Mesothelial cell of epicardium (in vitro differentiated cells): ENCODE measurements at places on chromosomes 4 and X.

DNA sequence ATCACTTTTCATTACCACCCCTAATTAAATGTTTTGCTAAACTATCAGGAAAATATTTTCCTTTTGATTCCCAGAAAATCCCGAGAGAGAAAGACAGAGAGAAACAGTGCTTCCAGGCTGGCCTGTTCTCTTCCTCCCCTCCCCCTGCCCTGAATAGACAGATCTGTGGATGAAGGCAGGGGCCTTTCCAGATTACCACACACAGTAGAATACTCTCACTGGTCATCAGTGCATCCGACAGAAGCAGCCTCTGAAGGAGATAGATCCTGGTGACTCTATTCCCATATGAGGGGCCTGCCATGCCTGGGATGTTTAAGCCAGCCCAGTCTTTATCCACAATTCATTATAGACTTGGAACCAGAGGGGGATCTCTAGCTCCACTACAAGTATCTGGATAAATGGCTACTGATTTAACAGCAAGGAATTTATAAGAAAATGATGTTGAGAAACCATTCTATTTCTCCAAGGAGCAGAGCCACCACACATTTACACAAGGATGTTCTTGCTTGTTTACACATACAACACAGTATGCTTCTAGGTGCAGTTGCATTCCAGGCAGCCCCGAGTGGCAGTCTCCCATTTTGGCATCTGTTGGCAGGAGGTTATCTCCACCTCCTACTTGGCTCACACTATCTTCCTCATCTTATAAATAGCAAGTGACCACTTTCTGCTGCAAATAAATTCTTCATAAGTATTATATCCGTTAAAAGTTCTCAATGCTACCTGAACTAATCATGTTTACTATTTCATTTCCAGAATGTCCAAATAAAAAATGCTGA is 115.8 kb downstream of the HS6ST2 start:
- no peak for DNase-seq

DNA sequence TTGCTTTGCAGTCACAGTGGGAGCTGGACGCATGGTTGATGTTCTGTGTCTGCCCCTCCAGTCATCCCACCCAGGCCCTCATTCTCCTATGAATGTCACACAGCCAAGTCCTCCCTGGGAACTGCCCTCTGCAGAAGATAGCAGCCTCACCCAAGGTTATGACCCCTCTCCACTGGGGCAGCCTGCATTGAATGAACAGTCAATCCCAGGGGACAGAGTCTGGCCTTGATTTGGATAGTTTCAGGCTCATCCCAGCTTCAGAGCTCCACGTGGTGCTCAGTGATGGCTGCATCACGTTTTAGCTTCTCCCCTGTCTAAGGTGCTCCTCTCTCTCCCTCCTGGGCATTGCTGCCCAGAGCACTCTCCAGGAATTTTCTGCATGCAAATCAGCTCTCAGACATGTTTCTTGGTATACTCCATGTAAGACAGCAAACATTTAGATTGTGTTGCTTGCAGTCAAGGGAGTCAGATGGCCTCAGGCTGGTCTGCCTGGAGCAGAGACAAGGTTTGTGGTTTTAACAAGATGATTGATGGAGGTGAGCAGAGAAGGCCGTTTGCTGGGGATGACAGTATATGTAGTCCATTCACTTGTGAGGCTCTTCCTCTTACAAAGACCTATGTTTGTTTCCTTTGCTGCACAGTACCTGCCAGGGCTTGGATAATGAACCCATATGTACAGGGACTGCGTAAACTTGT is 56.1 kb upstream of the MSX1 start:
- DNase-seq: no peak

- no peak for DNase-seq
Measured at GRCh38 chr4:137393044-137393443, 139.2 kb downstream of the PCDH18 start.

GRCh38 chr4:181566490-181566889 is 676.7 kb upstream of the TENM3 start:
- no peak for DNase-seq

GRCh38 chr4:107896158-107896645 is 35.1 kb upstream of the CYP2U1 start:
- DNase-seq: no peak

GRCh38 chr4:132809298-132810032 is 339.6 kb upstream of the PCDH10 start:
- no peak for DNase-seq

DNA sequence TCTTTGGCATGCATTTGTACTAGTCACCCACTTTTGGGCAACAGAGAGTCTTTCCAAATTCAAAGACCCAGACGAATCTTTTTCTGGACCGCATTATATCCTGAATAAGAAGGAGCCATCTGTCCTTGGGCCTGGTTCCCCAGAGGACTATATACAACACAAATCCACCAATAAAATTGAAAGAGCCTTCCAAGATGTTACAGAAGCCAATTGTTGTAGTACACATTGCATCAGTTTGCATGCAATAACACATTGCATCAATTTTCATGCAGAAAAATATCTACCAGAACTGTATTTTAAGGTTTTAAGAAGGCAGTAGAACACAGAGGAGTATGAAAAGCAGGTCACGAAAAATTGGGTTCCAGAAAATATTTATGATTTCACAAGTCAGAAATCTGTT is 203.2 kb downstream of the HTR2C start:
- DNase-seq: no peak

GRCh38 chr4:112302320-112303274 is 5.4 kb downstream of the ALPK1 start:
- DNase-seq: no peak

GRCh38 chr4:24589448-24589847 is 5.1 kb upstream of the DHX15 start:
- no peak for DNase-seq

DNA sequence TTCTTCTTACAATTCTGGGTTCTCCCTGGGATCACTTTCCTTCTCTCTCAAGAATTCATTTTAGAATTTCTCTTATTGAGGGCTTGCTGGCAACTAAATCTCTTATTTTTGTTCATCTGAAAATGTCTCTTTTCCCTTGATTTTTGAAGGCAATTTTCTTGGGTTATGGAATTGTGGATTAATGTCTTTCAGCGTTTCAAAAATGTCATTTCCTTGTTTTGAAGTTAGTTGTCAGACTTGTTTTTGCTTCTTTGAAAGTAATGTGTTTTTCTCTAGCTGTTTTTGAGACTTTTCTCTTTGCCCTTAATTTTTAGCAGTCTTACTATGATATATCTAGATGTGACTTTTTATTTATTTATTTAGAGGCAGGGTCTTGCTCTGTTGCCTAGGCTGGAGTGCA is 205.7 kb downstream of the CHIC2 start:
- no peak for DNase-seq

GRCh38 chr4:163923092-163923491 is 428.6 kb downstream of the TMA16 start:
- DNase-seq: no peak

DNA sequence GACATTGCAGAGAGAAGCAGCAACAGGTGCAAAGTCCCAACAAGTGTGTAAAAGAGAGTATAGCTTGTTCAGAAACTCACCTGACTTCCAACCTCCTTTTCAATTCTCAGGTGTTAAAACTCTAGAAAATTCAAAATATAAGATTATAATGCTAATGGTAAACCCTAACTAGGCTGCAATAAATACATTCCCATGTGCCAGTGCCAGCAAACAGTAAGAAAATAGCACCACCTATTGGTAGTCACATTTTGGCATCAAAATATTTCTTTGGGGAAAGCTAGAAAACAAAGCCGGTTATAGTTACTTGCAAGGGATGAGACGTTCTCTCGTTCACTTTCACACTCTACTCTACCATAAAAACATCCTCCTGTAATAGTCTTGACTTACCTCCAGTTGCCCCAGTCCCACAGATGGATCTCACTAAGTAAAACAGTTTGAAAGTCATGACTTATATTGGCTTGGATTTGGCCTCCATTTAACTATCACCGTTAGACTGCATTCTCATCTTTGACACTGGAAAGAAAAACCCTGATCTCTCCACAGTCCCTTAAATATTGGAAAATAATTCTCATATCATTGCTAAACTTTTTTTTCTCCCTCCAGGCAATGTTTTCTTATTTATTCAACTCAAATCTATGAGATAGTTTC is 9.6 kb downstream of the BMP3 start:
- no peak for DNase-seq

GRCh38 chrX:17012465-17012864 is 66.0 kb downstream of the REPS2 start:
- no peak for DNase-seq

DNA sequence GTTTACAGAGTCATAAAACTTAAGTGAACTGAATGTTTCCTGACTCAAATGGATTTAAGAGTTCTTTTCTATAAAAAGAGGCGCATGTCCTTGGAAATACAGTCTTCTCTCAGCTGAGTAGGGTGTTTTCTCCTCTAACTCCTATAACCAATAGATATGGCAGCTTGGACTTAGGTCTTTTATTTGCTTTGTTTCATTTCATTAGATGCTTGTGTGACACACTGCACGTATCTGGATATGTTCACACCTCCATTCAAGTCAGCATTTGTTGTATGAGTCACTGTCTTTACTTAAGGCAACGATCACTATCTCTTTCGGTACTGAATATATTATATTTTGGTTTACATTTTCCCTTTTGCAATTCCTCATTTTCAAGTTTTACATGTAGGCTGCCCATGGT is 136.6 kb downstream of the ARSF start:
- no peak for DNase-seq

GRCh38 chrX:57595381-57595811 is 3.6 kb downstream of the ZXDB start:
- DNase-seq: no peak

DNA sequence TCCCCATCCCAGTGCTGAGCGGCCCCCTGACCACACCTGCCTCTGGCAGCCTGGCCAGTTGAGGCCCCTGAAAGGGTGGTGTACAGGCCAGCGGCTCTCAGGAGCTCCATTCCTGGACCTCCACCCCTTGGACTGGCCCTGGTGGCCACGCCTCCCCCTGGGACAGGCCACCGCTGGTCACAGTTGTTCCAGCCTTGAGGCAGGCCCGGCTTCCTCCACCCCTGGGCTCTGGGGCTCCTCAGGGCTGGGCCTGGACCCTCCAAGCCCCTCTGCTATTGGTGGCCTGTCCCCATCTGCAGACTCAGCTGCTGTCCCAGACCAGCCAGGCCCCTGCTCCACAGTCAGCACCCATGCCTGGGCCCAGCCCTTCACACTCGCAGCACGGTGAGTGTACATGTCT is 93.2 kb upstream of the NKX1-1 start:
- peak; percentile 14 for DNase-seq

- no peak for DNase-seq
Measured at GRCh38 chr4:55424791-55425190, 29.0 kb downstream of the TMEM165 start.

DNA sequence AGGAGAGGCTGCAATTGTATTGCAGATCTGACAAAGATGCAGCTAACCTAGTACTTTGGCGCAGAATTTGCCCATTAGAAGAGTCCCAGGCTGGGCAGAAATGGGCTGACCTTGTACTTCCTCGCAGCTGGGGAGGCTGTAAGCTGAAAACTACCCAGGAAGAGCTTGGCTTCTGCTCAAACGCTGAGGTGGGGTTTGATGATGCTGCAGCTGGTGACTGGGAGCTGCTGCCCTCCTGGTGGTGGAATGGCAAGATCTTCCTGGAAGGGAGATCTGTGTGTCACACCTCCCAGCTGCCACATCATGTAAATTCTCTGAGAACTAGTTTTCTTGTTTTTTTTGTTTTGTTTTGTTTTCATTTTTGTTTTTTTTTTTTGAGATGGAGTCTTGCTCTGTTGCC is 17.4 kb downstream of the CCNG2 start:
- no peak for DNase-seq

DNA sequence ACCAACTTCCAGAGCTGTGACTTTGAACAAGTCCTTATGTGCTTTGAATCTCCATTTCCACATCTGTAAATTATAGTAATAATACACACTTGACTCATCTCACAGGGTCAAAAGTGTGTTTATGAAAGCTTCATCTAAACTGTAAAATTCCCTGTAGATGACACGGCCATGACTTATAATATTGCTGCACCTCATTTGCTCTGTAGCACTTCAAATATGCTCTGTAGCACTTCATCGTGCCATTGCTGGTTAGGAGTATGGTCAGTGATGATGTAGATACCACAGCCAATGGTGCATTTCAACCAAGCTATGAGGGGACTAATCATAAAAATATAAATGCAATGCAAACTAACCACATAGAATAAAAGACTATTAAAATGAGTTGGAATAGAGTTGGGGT is 318.6 kb downstream of the ANK2 start:
- DNase-seq: no peak

- DNase-seq: no peak
Measured at GRCh38 chr4:173507471-173508385, 22.3 kb downstream of the HAND2 start.

DNA sequence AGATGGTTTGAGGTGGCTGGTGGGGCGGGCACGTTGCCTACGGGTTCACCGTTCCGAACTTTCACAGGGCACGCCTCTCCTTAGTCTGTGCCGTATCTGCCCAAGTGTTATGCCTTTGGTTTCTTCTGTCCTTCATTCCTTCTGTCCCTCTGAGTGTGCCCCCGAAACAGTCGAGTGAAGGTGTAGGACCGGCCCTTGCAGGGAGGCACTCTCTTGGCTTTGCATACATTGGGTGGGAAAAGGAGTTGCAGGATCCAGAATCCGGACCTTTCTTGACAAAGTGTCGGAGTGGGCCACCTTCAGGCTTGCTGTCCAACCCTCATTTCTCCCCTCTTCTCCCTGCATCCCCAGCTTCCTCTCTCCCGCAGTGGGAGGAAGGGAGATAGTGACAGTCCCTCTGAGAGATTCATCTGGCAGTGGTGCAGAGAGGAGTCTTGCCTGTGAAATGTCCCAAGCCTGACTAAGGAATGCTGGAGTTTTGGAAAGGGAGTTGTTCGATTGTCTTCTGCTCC is 569 bp downstream of the ARFIP1 start:
- DNase-seq: no peak
